ENCODE measurements at places on chromosomes 7 and 10.

- DNase-seq: no peak
Observed at GRCh38 chr10:122163174-122164022, 107.7 kb upstream of the BTBD16 start.

DNA sequence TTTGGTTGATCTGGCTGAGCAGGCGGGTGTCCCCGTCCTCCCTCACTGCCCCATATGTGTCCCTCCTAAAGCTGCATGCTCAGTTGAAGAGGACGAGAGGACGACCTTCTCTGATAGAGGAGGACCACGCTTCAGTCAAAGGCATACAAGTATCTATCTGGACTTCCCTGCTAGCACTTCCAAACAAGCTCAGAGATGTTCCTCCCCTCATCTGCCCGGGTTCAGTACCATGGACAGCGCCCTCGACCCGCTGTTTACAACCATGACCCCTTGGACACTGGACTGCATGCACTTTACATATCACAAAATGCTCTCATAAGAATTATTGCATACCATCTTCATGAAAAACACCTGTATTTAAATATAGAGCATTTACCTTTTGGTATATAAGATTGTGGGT is 26.9 kb upstream of the TRIM56 start:
- DNase-seq: peak; percentile 66

- DNase-seq: no peak
Observed at GRCh38 chr7:134088199-134088598, 38.9 kb upstream of the LRGUK start.

DNA sequence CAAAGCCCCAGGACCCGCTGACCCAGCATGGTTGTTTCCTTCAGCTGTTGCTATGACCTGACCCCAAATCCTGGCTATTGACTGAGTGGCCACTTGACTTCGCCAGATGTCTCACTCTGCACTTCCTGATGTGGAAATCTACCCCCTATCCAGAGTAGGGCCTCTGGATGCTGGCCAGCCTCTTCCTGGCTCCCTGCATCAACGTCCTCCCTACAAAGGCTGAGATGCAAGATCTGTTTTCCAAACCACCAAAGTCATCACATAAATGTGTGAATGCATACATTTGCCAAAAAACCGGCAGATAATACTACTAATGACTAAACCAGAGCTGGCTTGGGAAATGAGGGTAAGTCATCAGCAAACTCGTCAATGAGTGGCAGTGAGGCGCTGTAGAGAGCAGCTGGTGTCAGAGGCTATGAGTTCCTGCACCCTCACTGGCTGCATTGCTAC is 70.4 kb downstream of the PYROXD2 start:
- DNase-seq: peak; percentile 87

- DNase-seq: no peak
Observed at GRCh38 chr7:29105191-29105590, 41.1 kb downstream of the CPVL start.

DNA sequence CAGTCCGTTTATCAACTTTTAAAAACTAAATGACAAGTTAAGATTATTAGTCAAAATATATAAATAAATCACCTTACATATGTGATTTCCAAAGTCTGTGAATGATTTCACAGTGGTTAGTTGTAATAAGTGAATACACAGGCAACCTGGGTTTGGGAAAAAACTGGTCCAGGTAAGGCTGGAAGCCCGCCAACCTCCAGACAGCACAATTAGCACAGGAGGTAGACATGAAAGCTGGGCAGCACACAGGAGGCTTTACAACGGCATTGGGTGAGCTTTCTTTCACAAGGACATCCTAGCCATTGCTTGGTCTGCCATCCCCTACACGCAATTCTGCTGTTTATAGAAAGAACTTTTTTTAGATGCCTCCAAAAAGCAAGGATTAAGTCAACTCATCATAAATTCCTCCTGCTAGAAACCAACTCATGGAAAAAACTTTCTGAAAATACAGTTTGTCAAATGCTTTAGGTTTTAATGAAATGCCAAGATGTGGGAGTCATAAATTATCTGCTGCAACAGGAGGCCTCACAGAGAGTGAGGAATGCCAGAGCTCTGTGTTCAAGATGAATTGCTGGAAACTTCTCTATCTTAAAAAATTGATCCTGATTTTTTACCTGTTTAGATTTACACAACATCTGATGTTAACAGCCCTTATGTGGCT is 346.8 kb upstream of the NFE2L3 start:
- DNase-seq: peak; percentile 67

- no peak for DNase-seq
Observed at GRCh38 chr7:12322903-12323300, 80.8 kb downstream of the VWDE start.

- DNase-seq: no peak
Observed at GRCh38 chr10:80487791-80488538, 33.9 kb downstream of the TSPAN14 start.

DNA sequence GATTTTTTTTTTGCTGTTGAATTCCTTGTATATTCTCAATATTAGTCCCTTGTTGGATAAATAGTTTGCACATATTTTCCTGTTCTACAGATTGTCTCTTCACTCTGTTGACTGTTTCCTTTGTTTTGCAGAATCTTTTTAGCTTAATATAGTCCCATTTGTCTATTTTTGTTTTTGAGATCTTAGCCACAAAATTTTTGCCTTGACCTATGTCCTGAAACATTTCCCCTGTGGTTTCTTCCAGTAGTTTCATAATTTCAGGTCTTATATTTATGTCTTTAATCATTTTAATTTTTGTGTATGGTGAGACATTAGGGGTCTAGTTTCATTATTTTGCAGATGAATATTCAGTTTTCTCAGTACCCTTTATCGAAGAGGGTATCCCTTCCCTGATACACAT is 92.7 kb downstream of the LANCL2 start:
- DNase-seq: peak; percentile 70

Data from choroid plexus epithelial cell (primary cell).